MG63 (cell line): ENCODE measurements at places on chromosomes 4 and X. TPM values are rescaled to one million over a fixed set of nuclear protein-coding genes. Genes with fewer than 3 reads are reported as not detected.

GRCh38 chr4:181330654-181331201 is 912.5 kb upstream of the TENM3 start:
- no peak for DNase-seq

GRCh38 chr4:1524761-1525160 is 118.5 kb upstream of the NKX1-1 start:
- no peak for DNase-seq

- no peak for DNase-seq
Measured at GRCh38 chr4:16360694-16361262, 134.5 kb upstream of the TAPT1 start.

DNA sequence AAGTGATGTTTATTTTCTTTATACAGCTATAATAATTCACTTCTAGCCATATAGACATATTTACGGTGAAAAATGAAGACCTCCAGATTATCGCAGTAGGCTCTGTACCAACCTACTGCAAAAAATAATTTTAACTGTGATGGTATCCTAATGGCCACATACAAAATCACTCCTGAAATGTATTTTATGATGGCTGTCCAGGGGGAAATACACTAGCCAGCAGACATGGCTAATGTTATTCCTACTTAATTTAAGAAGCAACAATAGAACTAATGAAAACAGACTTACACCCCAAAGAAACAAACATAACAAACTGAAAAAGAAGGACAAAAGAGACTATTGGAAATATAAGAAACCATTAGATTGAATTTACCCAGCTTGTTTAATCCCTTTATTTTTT is 4.6 kb downstream of the NKX6-1 start:
- DNase-seq: no peak

The CSAG3 gene
- not detected in 2 replicates for total RNA-seq

The ADH1B gene
- total RNA-seq: not detected in 2 replicates

The CHRNA9 gene
- not detected in 2 replicates for total RNA-seq

The IL1RAPL2 gene
- not detected in 2 replicates for total RNA-seq

The ABCG2 gene
- 1.8 and 2.2 TPM in 2 replicates for total RNA-seq

The LAGE3 gene
- 20.5 and 25.7 TPM in 2 replicates for total RNA-seq

The BEX1 gene
- total RNA-seq: 10.9 and 12.3 TPM in 2 replicates
